ENCODE measurements at places on chromosomes 16 and 17.

DNA sequence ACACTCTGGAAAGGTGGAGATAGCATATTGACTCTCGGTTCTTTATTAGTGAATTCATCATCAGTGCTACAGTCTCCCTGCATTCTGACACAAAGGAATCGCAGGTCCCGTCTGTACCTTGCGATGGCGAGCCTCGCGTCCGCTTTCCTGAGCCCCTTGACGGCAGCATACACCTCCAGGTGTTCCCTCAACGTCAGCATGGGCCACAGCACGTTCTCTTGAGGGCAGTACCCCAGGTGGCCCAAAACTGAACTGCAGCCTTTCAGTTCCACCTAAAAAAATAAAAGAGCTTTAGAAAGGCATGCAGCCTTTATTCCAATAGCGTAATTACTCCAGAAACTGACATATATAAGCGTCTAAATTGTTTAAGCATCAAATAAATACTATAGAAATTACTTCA, 24.2 kb upstream of the ABCA9 start:
- DNase-seq, result no peak

DNA sequence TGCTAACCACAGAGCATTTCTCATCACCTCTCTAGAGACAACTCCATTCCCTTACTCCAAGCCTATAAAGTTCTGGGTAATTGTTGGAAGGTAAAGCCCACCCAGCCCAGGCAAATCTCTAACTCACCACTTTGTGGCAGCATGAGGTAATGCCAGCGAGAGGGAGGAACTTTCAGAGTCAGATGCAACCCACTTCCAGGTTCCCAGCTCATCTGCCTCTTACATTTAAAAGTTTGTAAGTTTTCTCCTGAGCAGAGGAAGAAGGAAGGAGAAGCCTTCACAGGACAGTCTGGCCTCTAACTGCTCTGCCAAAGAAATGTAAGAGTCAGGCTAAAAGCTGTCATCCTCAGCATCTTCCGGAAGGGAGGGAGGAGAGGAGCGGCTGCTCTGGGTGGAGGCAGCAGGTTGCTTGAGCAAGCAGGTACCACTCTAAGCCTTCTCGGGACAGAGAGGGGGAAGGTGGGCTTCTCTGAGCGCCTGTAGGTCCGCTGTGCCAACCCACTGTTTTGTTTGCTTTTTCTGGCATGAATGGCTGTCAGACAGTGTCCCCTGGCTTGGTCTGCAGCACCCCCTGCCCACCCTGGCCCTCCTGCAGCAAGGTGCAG, 1.0 kb downstream of the ZNF319 start:
- DNase-seq, result peak; percentile 56

- no peak for DNase-seq
These were observed 90.9 kb downstream of the PARN start for GRCh38 chr16:14539156-14539555.

DNA sequence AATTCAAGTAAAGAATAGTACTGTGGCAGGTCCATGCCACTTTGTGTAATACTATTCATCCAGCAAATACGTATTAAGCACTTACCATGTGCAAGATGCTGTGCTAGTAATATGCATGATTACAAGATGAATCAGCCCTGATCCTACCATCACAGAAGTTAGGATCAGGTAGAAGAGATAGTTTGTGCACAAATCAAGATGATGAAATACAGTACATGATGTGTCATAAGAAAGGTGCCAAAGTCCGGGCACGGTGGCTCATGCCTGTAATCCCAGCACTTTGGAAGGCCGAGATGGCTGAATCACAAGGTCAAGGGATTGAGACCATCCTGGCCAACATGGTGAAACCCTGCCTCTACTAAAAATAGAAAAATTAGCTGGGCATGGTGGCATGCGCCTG, 10.9 kb downstream of the COG4 start:
- no peak for DNase-seq

DNA sequence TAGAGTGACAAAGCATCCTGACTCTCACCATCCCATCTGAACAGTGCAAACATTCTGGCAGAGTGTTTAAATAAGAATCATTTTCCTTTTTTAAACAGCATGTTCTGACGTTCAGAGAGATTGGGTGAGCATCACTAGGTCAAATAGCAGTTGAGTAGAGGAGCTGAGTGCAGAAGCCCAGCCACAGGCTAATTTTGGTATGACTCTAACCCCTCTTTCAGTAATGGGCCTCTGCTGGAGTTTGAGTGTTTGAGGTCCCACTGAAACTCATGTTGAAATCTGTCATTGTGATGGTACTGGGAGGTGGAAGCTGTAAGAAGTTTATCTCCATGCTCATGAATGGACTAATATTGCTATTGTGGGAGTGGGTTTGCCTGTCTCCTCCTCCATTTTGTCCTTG, 194.4 kb downstream of the SALL1 start:
- DNase-seq, result peak; percentile 7

DNA sequence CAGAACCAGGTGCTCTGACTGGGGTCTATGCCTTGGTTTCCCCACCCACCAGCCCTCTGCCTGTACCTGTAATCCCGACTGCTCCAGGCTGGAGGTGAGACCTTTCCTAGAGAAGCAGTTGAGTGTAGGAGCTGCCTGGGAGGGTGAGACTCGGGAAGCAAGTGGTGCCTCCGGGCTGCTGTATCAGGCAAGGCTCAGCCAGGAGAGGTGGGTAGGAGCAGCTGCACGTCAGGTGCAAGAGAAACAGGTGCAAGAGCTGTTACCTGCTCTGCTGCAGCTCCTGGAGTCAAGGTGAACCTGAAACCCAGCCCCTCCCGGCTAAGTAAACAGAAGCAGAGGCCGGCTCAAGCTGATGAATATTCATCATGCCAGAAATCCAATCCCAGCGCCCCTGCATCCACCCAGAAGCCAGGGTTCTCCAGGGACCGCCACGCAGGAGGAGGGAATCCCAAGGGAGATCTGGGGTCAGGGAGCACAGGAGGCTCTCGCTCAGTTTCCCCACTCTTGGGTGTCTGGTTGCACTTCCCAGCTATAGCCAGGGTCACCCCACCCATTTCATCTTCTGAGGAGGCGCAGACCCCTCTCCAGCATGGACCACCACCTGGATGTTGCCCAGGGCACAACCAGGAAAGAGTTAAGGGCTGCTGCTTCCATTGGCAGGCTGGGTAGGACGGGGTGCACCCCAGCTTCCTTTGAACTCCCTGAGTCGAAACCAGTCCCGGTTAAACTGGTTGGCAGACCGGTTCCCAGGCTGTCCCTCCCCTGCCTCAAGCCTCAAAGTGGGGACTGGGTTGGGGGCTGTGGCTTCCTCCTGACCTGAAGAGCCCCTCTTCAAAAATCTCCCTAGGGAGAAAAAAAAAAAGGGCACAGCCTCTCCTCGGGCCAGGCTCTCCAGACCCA, at the start of gene PRR15L:
TSS of gene PRR15L (minus strand) at position 293 of the 900 bp plus-strand sequence. CDS start 4,649 bp downstream, outside the sequence.
- DNase-seq, result no peak

- DNase-seq, result no peak
These were observed 1713.9 kb downstream of the TP53TG3F start for GRCh38 chr16:35173295-35173694.

DNA sequence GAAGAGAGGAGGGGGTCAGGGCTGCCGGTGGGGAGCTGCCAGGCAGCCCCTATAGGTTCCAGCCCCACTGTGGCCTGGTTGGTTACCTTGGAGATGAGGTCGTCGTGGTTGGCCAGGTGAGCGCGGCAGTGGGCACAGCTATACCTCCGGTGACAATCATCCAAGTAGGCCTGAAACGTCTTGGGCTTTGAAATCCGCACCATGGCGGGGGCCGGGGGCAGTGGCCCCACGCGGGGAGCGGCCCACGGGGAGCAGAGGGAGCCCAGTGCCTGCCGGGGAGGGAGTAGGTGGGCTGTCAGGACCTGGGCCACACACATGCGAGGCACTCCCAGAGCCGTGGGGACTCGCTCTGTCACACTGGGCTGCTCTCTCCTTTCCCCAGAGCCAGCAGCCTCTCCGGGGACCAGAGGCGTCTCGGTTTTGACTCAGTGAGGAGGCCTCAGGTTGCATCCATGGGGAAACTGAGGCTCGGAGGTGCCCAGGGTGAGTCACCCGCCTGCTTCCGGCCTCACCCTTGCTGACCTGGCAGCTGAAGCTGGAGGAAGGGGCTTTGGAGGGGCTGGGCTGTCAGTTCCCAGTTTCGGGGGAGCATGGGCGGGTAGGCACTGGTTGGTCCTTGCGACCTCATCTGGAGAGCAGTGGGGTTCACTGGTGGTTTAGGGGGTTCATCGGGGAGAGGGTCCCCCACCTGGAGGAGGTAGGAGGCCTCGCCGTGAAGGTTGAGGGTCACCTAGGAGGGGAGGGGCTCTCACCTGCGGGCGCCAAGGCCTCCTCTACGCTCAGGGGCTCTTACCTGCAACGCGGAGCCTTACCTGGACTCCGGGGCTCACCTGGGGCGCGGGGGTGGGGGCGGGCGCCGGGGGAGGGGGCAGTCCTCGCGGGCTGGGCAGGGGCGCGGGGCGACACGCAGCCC, 591 bp downstream of the YPEL3 start:
- DNase-seq, result no peak

DNA sequence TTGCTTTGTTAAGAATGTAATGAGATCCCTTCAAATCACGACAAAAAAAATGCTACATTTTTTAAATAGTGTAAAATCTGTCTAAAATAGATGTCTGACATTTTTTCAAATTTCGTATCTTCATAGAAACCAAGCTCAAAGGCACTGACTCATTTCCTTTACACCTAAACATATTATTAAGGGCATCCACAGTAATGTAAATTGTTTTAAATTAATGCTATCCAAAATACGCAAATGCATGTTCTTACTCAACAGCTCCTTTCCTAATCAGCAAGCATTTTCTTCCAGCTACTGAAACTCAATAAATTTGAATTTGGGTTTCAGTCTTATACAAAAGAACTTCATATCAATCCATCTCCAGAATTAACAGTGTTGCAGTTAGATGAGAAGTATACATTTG, 4.3 kb downstream of the C16orf87 start:
- no peak for DNase-seq

GRCh38 chr17:19644493-19645210, 3.9 kb upstream of the ALDH3A2 start:
- no peak for DNase-seq

- peak; percentile 19 for DNase-seq
These were observed 44.2 kb upstream of the MTSS2 start for GRCh38 chr16:70730031-70730430.

DNA sequence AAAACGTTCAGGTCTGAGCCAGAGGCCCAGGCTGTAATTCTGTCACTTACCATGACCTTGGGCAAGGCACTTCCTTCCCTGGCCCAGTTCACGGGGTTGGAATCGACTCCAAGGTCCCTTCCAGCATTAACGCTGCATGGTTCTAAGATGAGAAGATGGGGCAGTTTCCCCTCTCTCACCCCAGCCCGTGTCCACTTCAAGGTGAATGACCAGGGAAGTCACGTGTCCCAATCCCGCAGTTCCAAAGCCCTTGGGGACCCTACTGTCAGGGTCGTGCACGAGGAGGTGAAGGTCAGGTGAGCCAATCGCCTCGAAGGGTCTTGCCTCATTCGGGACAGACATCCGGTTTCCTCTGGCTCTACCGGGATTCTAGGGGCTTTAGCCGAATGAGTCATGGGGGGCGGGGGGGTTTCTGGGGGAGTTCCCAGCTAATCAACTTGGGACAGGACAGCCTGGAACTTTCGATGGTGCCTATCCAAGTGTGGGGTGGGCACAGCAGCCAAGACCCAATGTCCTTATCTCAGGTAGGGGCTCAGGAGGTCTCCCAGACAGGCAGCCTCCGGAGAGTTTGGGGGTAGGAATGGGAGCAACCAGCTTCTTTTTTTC, 762 bp upstream of the CSF3 start:
- no peak for DNase-seq

DNA sequence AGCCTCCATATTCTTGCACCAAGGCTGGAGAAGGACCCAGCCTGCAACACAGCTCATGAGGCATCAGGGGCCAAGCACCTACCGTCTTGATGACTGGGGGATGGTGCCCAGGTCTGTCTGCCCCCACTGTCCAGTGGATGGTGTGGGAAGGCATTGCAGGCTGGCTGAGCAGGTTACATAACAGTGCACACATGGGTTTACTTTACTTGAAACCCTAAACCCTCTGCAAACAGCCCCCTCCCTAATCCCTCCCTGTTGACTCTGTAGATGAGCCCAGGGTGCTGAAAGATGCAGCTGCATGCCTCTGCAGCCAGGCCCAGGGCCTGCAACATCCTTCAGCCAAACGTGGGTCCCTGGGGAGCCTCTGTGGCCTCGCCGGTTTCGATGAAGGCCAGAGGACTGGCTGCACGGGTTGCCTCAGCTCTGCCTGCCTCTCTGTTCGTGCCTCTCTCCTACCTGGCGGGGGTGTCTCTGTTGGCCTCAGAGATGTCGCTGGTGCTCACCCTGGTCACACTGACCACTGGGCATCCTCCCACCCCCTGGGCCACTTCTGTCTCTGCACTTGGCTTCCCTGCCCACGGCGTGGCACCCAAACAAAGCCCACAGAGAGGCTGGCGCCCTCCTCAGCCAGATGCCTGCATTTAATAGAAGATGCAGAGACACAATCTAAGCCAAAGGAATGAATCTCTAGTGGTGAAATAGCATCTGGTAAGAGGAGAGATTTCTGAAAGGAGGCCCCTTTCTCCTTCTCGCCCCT, 95.1 kb downstream of the METRNL start:
- no peak for DNase-seq

DNA sequence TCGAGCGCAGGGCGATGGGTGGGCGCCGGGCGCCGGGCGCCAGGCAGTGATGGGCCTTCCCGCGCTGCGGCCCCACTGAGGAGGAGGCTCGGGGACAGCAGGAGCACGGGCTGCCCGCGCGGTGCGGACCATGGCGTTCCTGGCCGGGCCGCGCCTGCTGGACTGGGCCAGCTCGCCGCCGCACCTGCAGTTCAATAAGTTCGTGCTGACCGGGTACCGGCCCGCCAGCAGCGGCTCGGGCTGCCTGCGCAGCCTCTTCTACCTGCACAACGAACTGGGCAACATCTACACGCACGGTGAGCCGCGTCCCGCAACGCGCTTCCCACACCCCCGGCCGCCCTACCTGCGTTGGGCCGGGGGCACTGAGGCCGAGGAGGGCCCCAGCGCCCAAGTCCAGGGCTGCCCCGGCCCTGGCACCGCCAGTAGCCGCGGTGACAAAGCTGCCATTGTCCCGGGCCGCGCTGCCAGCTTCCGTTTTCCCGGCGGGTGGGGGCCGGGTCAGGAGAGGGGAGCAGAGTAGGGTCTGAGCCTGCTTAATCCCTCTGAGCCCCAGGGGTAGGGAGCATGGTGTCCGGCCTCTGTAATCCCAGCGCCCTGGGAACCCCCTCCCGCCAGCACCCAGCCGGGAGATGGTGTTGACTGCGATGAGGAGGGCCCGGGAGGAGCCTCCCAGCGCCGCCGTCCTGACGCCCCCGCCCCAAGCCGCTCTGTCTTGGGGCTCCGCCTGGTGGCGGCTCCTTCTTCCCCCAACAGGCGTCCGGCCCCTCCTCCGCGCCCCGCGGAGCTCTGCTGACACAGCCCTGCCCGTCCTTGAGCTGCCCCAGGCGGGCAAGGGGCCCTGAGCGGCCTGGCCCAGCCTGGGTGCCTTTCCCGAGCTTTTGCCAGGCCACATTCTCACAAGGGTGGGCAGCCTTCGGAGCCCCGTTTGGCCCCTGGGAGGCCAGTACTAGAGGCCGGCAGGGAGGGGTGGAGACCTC, 685 bp downstream of the PAQR4 start:
- DNase-seq, result peak; percentile 57

- DNase-seq, result peak; percentile 49
These were observed 42.1 kb upstream of the BHLHA9 start for GRCh38 chr17:1227917-1228780.

- no peak for DNase-seq
These were observed 24.5 kb downstream of the UNK start for GRCh38 chr17:75808905-75809621.

Data from MV-4-11 (cell line).